ENCODE measurements at places on chromosomes 2 and 18. TPM values are rescaled to one million over a fixed set of nuclear protein-coding genes. Genes with fewer than 3 reads are reported as not detected.

GRCh38 chr2:38602136-38602731 lies 494 bp downstream of the HNRNPLL start:
- ATAC-seq: peak; percentile 0

DNA sequence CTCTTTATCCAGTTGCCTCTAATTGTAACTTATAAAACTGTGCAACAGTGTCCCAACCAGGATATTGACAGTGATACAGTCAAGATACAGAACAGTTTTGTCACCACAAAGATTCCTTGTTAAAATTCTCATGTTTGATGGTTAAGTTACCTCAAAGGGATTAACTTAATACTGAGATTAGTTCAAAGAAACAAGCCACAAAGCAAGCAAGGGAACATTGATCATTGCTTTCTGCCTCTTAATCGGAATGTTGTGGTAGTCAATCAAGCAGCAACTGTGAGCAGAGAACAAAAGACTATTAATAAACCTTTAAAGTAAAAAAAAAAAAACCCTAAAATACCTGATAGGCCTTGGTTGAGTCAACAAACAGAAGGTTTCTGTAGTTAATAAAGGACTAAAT lies 352.3 kb downstream of the PARD3B start:
- ATAC-seq: no peak

GRCh38 chr18:23528580-23529472 lies 25.5 kb downstream of the RMC1 start:
- ATAC-seq: peak; percentile 66

DNA sequence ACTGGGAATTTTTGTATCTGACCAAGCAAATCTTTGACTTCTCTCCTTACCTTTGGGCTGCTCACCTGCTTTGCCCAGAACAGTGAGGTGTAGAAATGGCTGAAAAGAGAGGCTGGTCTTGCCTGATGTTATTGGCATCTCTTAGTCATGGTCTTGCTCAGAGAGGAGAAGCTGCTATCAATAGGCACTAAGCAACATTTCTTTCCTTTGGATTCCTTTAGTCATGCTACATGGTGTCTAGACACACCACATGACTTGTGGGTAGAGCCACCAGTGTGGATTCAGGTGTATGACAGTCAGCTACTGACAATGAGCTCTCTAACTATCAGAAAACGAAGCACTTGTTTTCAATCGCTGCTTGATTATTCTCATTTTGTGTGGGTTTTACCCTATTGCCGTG lies 341.3 kb upstream of the DCC start:
- no peak for ATAC-seq

Gene DNAJC10
- 66.8 TPM for total RNA-seq

- no peak for ATAC-seq
Observed at GRCh38 chr18:21309248-21309647, 67.2 kb downstream of the GREB1L start.

GRCh38 chr18:48566589-48566988 lies 27.8 kb downstream of the CTIF start:
- peak; percentile 70 for ATAC-seq

GRCh38 chr2:219010873-219011272 lies 17.7 kb upstream of the CRYBA2 start:
- ATAC-seq: no peak

Gene LRATD1
- 18.2 TPM for total RNA-seq

Gene FAM124B
- not detected for total RNA-seq
